NCI-H510A (cell line): ENCODE measurements at places on chromosomes 7 and 10.

DNA sequence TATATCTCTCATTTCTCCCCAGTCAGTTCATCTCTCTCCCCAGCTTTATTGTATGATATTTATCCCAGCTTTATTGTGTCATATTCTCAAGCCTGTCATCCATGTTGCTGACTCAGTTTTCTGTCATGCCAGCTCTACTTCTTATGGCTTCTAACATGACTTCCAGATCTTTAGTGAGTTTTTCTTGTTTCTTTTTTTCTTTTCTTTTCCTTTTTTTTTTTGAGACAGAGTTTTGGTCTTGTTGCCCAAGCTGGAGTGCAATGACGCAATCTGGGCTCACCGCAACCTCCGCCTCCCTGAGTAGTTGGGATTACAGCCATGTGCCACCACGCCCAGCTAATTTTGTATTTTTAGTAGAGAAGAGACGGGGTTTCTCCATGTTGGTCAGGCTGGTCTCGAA lies 28.7 kb upstream of the CALU start:
- no peak for DNase-seq

- DNase-seq = no peak
These were observed 27.1 kb downstream of the OGDH start for GRCh38 chr7:44633254-44634186.

GRCh38 chr7:70733090-70733489 lies 398.9 kb upstream of the GALNT17 start:
- no peak for DNase-seq

DNA sequence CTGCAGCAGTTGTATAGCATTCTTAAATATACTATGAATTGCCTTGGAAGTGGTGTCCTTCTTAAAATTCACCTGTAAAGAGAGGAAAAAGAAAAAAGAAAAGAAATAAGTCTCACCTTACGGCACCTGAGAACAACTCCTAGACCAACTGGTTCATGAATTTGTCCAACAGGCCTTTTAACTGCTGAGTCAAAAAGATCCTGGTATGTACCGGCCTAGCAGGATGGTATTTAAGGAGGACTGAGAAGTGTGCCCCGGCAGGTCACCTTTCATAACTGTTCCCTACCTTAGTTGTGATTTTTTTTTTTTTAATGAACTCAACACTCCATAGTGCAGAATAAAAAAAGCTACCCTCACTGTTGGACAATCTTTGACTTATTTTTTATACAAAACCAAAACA lies 25.8 kb downstream of the STN1 start:
- no peak for DNase-seq

- DNase-seq = no peak
These were observed 98.6 kb downstream of the GRK5 start for GRCh38 chr10:119305860-119306513.

DNA sequence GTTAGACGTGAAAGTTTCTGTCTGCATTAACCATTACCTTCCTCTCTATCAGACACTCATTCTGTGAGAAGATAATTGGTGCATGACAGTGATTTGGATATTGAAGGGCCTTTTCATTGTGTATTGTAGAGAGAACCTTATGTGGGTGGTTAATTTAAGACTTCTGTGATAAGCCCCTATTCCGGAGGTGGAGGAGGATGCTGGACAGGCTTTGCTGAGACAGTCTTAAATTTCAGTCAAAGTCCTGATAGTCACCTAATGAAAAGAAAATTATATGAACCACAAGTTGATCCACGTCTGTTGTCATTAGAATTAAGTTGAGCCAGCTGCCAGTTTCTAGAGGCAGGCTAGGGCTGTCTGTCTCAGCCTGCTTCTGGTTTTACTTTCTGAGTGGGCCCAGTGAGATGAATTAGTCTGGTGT lies 62.9 kb downstream of the CELF2 start:
- DNase-seq = no peak

GRCh38 chr7:153523320-153524015 lies 528.7 kb upstream of the DPP6 start:
- DNase-seq = no peak

DNA sequence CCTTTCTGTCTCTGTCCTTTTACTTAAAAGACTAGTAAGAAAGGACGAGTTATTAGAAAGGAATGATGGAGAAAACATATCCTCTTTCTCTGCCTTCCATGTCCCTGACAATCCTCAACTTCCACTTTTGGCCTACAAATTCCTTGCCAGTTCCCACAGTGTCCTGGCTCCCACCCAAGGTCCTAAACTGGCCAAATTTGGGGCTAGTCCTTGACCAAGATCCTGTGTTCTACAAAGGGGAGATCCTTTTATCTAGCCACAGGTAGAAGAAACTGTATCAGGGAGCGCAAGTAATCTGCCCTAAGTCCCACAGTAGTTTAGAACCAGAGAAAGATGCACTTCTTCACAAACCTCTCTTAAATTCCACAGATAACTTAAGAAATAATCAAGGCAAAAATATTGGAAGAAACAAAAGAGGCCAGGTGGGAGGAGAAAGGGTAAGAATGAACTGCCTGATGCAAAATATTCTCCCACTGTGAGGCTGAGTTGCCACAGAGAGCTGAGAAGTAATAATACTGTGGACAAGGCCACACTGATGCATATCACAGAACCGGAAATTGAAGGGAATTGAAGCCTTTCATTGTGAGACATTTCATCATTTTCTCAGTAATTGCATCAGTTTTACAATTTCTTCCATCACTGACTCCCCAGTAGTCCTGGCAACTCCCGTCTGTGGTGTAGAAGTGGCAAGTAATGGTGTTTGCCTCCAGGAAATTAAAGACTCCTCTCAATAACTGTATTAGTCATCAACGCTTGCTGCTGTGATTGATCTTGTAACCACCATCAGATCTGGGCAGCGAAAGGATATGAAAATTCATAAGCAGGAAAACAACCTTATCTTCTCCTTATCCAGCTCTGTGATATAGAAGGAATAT lies 47.2 kb downstream of the DNAJC12 start:
- no peak for DNase-seq

DNA sequence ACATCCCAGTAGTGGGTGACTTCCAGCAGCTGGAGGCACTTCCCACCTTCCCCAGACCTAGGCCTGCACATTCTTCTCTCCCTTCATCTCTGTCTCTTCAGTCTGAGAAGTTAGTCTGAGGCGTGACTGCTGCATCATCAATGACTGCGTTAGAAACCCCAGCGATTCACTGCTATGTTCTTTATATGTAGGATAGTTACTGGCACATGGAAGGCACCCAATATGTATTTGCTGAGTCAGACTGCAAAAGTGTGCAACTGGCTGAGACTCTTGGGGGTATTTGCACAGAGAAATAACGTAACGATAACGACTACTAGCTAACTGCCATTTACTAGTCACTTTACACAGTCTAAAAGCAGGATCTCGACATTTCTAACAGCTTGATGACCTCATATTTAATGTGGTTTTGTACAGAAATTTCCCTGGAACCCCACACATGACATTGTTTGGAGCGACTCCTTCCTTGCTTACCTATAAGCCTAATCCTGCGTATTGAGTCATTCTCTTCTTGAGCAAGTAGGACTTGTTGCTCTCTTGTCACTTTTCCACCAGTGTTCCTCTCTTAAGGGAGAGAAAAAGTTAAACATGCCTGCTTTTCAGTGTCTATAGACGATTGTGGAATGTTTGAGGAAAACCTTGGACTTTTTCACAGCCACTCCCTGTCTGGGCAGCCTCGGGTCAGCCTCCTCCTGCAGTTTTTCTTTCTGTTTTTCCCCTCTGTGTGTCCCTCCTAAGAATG lies 45.5 kb downstream of the THNSL1 start:
- DNase-seq = no peak

GRCh38 chr7:151141311-151141854 lies 26.1 kb downstream of the GBX1 start:
- no peak for DNase-seq

DNA sequence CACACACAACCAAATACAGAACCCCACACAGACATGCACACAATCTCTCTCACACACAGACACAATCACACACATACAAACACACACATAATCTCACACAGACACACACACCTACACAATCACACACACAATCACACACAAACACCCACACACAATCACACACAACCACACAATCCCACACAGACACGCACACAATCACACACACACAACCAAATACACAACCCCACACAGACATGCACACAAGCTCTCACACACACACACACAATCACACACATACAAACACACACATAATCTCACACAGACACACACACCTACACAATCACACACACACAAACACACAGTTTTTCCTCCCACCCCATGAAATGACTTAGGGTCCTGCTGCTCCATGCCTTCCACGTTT lies 160.4 kb upstream of the PFKP start:
- DNase-seq = no peak

DNA sequence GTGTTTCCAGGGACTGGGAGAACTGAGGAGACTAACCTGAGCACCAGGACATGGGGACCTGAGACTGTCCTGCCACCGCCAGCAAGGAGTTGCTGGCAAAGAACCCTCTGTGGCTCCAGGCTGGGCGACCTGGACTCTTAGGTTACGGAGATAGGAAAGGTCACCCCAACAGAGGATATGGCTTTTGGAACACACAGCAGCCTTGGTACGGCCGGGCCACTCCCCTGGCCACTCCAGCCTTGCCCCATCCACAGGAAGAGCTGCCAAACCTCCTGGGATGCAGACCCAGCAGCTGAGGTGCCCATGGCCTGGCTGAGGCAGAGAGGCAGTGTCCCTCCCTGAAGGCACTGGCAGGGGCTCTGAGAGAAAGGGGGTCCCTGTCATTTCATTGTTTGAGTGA lies 137.8 kb downstream of the OAT start:
- DNase-seq = no peak

DNA sequence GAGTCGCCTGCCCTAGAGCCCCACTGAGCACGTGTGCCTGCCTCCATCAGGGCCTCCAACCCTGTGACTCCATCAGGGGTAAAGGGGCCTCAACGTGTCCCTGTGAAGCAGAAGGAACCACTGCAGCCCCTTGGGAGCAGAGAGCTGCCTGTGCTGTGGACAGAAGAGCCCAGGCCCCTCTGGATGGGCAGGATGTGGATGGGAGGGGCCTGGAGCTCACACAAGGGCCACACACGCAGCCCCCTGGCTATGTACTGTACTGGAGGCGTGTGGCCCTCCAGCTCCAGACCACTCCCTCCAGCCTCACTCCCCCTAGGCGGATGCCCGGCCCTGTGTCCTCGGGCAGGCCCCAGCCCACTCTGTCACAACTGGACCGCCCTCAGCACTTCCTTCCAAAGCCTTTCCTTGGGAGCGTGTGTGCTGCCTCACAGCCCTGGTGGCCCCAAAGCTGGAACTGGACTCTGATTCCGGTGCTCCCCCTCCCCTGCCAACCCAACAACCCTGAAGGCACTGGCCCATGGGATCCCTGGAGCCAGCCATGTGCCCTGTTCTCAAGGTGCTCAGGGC lies 238.0 kb downstream of the TCERG1L start:
- no peak for DNase-seq

GRCh38 chr7:26198133-26198780 lies 2.3 kb downstream of the HNRNPA2B1 start:
- no peak for DNase-seq

DNA sequence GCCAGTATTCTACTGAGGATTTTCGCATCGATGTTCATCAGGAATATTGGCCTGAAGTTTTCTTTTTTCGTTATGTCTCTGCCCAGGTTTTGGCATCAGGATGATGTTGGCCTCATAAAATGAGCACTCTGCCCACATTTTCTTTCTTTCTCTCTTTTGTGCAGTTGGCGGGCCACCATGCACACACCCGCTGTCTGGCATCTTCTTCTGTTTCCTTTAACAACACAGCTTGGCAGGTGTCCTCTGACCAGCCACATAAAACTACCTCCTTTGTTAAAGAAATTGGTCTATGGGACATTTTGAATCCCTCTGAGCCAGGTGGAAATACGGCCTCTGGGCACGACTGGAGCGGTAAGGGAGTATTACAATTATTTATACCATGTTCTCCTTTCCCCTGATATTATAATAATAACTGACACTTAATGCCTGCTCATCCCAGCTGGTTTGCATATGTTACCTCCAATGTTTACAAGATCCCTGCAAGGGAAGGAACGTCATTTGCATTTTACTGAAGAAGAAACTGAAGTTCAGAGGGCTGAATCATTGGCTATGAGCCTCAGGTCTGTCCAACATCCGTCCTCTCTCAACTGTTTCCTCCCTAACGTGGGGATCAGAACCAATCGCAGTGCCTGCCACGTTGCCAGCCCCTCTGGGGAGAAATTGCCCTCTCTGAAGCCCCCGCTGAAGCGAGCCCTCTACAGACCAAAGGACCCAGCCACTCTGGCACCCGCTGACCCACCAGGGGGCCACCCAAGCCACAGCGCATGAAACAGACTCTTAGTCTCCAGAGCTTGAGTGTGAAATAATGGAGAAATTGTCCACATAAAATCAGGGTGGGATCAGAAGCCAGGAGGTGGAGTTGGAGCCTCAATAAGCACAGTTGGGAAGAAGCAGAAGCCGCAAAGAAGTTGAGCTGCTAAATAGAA lies 125.0 kb upstream of the FOXK1 start:
- DNase-seq = no peak

- DNase-seq = no peak
These were observed 182.1 kb upstream of the CDC14C start for GRCh38 chr7:48742079-48742798.

DNA sequence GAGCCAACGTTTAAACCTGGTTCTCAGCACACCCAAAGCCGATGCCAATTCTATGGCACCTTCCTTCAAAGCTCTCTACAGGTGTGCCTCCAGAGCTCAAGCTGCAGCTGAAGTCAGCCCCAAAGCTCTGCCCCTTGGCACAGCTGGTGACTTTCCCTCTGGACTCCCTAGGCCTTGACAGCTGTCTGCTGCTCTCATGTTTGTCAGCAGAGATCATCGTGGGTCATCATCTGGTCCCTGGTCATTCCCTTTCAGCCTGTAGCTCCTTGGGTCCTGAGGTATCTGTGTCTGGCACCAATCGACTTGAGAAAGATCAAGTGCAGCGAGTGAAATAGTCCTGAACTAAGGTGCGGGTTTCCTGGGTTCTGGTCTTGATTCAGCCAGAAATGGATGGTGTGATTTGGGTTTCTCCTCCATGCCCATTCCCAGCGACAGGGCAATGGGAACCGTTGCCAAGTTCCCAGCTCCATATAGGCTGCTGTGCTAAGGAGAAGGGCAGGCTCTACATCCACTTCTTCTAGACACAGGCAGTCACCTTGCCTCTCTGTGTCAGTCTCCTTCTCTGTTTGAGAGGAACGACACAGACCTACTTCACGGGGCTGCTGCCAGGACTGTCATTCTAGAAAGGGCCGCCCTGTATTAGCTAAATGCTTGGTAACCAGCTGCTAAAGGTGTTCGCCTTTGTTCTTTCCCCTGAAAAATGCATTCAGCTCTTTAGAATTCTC lies 3.6 kb downstream of the PKD1L1 start:
- no peak for DNase-seq

DNA sequence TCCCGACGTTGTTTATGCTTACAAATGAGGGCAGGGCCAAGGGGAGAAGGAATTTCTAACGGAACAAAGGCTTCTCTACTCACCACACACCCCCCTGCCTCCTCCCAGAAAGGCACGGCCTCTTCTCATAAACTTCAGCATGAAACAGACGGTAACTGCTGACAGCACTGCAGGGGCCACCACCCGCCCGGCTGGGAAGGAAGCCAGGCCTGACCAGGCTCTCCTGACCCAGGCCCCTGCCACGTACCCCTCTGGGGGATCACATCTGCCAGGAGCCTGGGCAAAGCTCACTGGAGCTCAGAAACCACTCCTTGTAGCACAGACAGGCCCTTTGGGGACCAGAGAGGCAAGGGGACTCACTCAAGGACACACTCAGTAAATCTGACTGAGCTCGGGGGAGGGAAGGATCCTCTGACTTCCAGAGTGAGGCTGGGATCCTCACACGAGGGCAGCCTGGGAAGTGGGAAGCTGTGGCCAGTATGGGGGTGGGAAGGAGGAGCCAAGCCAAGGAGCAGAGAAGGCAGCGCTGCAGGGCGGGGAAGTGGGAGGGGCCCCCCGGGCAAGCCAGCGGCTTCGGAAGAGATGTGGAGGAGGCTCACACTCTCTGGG lies 46.1 kb downstream of the ZCCHC24 start:
- DNase-seq = peak; percentile 47
